ENCODE measurements at places on chromosomes 1 and 21.

DNA sequence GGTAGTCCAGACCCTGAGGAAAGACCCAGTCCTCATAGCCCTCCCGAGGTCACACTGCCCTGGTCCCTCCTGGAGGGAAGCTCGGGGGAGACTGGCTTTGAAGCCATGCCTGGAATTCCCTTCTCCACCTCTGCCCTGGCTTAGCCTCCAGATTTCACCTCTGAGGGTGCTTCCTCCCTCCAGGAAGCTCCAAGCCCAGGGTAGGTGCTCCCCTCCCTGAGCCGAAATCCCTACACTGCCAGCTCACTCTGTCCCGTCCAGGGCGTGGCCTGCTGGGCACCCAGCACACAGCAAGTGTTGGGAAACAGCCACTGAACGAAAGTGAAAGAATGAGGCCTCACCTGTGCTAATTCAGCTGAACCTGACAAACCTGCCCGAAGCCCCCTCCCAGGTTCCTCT is 6.0 kb upstream of the TNFRSF25 start:
- no peak for DNase-seq

DNA sequence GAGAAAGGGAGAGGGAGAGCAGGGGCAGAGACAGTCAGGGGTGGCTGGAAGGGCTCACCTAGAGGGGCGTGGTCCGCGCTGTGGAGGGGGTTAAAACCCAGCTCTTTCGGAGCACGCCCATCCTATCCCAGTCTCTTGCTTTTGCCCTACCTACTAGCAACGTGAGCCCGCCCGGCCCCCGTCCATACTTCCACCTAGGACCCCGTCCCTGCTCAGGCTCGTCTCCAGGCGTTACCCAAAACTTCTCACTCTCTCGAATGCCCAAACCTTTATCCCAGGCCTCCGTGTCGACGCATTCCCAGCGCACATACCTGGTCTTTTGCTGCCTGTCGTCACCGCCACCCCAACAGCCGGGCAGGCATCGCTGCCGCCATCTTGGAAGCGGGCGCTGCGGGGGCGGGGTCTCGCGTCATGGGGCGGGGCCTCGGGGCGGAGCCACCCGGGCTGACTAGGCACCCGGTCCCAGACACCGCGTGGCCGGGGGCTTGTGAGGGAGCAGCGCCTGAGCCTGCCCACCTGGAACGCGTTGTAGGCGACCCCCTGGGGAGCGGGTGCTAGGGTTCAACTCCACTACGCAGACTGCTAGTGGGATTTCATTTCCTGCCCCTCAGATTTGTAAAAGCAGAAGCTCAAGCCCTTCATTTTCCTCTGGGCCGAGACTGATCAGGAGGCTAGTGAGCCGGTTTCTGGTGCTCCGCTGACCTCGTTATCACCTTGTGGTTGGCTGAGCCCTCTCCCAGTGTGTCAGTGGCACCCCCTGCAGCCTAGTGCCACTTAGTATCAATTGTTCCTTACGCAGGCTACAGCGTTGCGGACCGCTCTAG is at the start of gene B4GALT3:
B4GALT3 (minus strand) TSS at position 396 of the 824 bp plus-strand sequence. CDS start 1,447 bp downstream, outside the sequence.
- DNase-seq, result peak; percentile 97

DNA sequence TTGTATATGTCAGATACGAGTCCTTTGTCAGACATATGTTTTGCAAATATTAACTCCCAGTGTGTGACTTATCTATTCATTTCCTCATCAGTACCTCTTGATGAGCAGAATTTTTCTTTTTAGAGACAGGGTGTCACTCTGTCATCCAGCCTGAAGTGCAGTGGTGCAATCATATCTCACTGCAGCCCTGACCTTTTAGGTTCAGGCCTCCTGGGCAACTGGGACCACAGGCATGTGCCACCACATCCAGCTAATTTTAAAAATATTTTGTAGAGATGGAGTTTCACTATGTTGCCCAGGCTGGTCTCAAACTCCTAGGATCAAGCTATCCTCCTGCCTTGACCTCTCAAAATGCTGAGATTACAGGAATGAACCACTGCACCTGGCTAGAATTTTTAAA is 93.0 kb downstream of the HLCS start:
- no peak for DNase-seq

GRCh38 chr1:199678771-199679170 is 348.7 kb upstream of the NR5A2 start:
- DNase-seq, result no peak

DNA sequence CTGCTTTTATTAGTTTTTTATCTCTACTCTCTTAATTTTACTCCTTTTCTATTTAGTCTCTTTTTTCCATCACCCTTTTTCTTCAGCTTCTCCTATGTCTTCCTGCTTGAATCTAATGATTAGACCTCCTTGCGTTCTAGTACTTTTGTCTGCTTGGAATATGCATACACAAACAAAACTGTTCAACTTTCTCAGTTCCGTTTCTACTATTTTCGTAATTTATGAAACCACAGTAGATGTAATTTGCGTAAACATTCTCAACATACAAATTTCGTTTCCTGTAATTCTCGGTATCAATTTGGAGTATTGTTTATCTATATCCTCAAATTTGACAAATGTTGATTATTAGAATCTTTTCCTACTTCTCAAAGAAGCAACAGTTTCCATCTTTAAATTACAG is 772.5 kb downstream of the USP25 start:
- no peak for DNase-seq

GRCh38 chr1:33430692-33431593 is at the start of gene PHC2:
Gene PHC2 (minus strand): TSS chr1:33431095. CDS start chr1:33375539, 55,556 bp downstream.
- peak; percentile 99 for DNase-seq

DNA sequence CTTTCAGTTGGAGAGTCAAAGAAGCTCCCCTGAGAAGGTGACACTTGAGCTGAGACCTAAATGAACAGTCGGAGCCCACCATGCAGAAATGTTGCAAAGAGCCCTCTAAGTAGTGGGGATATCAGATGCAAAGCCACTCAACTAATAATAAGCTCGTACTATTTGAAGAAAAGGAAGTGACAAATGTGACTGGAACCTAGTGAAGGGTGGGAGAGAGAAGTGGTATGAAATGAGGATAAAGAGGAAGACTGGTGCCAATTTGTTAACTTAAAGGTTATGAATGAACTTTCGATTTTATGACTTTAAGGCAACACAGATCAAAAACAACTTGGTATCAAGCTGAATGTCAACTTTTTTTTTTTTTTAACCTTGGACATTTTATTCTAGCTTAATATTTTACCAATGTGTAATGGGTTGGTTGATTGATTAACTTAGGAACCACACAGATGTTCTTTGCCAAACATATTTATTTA is 14.7 kb downstream of the LYPLAL1 start:
- no peak for DNase-seq

GRCh38 chr1:165869343-165869742 is 41.9 kb downstream of the UCK2 start:
- no peak for DNase-seq

GRCh38 chr1:246281639-246282038 is 225.4 kb downstream of the SMYD3 start:
- no peak for DNase-seq

- no peak for DNase-seq
Observed at GRCh38 chr1:209505044-209505443, 78.5 kb upstream of the CAMK1G start.

- no peak for DNase-seq
Observed at GRCh38 chr1:206609229-206609991, 2.9 kb downstream of the EIF2D start.

GRCh38 chr21:40754466-40754865 is 92.5 kb downstream of the DSCAM start:
- DNase-seq, result no peak

- DNase-seq, result no peak
Observed at GRCh38 chr1:15974855-15975254, 1.0 kb downstream of the ZBTB17 start.
